Erythroblast (primary cell): ENCODE measurements at places on chromosomes 5 and 9.

- no peak for DNase-seq
Measured at GRCh38 chr5:15592728-15593127, 92.7 kb downstream of the FBXL7 start.

GRCh38 chr5:67268231-67269021, 71.8 kb upstream of the CD180 start:
- no peak for DNase-seq

GRCh38 chr5:137498736-137499505, at the start of gene SPOCK1:
Gene SPOCK1, minus strand, starts transcription at chr5:137499326.
- peak; percentile 78 for DNase-seq

DNA sequence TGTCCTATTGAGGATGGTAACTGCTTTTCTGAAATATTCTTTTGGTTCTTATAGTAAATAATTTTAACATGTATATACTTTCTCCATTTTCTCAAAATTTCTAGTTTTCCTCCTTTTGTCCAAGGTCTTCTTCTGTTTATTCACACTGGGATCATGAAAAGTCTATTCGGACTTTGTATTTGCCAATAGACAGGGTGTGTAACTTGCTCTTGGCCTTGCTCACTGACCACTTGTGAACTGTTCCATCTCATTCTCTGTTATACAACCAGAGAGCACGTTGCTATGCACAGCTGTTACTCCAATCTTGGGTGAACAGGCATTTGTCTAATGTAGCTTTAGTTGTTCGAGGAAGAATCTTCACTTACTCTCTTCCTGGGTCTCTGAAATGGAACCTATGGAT, 388.9 kb downstream of the SH3GL2 start:
- no peak for DNase-seq

DNA sequence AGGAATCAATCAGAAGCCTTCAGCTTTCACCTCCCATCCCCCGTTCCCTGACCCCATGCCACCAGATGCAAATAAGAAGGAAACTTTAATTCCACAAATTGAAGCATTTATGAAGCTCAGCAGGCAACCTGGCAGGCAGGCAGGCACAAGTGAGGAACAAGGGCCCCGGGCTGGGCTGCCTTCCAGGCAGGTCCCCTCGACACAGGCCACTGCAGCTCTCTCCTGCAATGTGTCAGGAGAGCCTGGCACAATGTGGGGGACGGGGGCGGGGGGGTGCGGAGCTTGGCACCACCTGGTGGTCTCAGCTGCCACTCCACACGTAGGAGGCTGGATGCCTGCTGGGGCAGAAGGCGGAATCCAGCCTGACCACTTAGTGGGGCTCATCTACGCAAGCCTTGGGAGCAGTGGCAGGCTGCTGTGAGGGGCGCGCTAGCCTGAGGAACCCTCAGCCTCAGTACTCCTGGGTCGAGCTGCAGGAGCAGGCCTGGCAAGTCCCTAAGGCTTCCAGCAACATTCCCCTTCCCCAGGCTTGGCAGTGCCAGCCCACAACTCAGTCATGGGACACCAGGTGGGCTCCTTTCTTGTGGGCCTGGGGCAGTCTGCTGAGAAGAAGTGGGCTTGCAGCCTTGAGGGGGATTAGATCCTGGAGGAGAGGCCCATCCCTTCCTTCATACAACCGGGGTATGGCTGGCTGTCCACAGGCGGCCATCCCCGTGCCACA, 50.2 kb upstream of the KCNMB1 start:
- DNase-seq, result no peak

DNA sequence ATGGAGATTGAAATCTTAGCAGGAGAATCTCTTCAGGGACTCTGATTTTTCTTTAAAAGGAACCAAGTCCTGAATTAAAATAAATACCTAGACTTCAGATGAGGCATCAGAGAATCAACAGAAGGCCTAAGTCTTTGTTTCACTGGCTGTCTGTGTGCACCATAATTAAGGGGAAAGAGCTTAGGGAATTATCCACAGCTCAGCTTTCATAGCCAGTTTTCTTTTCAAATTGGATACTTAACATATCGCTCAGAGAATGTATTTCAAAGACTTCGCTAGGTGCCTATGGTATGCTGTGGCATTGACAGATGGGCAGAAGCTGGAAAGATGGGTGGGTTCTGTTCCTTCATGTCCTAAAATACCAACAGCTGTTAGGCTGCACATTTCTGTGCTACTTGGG, 325.8 kb downstream of the TMEM38B start:
- no peak for DNase-seq

DNA sequence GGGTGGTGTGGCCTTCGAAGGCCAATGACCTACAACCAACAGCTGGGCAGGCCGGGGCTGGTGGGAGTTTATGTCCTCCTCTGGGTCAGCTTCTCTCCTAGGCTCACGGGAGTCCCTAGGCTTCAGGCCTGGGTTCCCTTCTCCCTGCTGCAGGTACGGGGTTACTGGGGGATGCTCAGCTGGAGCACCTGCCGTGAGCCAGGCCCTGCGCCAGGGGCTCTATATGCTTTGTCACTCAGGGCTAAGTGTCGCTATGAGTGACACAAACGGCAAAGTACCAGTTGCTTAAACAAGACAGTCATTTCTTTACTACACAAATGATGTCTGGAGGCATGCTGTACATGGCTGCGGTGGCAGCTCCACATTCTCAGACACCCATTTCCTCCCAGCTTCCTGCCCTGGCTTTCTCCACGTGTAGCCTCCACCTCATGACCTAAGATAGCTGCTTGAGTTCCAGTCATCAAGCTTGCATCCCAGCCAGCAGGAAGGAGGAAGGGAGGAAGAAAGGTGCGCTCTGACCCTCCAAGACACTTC, 22.5 kb upstream of the NINJ1 start:
- DNase-seq, result no peak

- DNase-seq, result no peak
Measured at GRCh38 chr5:158877706-158878105, 222.0 kb downstream of the EBF1 start.

GRCh38 chr9:83247732-83248131, 184.8 kb upstream of the RASEF start:
- no peak for DNase-seq

- DNase-seq, result no peak
Measured at GRCh38 chr9:121910491-121911040, 182.5 kb downstream of the TTLL11 start.

DNA sequence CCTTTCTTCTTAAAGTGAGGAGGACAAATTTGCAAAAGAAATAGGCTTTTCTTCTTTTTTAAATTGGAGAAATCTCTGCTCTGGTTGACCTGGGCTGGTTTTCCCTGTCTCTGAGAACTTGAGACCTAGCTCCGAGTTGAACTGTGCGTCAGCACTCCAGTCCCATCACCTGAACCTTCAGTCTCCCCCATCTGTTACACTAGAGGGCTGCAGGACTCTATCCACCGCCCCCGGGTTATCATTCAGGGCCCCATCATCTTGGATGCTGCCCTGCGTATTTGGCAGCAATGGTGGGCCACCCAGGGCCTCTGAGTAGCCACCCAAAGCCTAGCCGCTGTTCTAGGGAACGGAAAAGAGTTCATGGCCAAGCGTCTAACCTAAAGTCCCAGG, 2.5 kb downstream of the FOXE1 start:
- no peak for DNase-seq

GRCh38 chr5:175809531-175810121, 61.8 kb upstream of the CPLX2 start:
- DNase-seq, result no peak

- DNase-seq, result peak; percentile 56
Measured at GRCh38 chr5:73565969-73566547, 515 bp downstream of the UTP15 start.

- no peak for DNase-seq
Measured at GRCh38 chr9:122225312-122226141, 3.2 kb downstream of the LHX6 start.

DNA sequence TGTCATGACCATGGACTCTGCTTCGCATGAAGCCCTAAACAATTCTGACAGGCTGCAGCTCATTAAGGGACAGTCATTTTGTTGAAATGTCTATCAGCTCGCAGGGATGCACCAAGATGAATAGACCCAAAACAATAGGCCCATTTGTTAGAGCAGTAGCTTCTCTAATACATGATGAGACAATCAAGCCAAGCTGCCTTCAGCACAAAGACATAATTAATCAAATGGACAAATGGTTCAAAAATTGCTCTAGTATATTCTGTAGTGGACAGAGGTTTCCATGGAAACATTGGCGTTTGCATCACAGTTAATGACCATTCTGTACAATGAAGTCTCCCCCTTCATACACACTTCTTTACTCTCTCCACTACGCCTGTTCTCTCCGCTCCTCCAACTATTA, 274.6 kb downstream of the ANXA1 start:
- no peak for DNase-seq

GRCh38 chr9:75847085-75847484, 43.4 kb upstream of the PCSK5 start:
- no peak for DNase-seq

DNA sequence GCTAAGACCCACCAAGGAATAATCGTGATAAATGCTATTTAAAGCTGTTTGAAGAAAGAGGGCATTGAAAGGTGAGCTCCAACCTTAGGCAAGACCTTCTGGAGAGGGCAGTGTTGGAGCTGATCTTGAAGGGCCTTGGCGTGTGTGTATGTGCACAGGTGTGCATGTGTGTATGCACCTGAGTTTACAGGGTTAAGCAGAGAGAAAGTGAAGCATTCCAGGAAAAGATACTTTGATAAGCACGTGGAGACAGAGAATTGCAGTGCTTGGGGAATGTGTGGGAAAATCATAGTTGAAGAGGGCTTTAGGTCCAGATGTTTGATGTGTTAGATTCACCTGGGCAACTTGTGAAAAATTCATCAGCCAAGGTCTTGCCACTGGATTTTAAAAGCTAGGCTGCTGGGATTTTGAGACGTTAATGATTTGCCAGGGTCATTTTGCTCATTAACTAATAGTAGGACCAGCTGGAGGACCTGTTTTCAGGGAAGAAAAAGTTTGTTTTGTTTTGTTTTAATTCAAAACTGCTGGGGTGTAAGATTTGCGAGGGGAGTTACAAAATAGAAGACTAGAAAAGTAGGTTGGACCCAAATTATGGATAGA, 78.3 kb upstream of the ANKRD55 start:
- DNase-seq, result no peak
